Activated CD8-positive, alpha-beta memory T cell treated with anti-CD3 and anti-CD28 coated beads for 1 hour (primary cell): ENCODE measurements at places on chromosomes 5 and 9.

- no peak for DNase-seq
These were observed 1.4 kb upstream of the SUSD1 start for GRCh38 chr9:112176524-112176923.

DNA sequence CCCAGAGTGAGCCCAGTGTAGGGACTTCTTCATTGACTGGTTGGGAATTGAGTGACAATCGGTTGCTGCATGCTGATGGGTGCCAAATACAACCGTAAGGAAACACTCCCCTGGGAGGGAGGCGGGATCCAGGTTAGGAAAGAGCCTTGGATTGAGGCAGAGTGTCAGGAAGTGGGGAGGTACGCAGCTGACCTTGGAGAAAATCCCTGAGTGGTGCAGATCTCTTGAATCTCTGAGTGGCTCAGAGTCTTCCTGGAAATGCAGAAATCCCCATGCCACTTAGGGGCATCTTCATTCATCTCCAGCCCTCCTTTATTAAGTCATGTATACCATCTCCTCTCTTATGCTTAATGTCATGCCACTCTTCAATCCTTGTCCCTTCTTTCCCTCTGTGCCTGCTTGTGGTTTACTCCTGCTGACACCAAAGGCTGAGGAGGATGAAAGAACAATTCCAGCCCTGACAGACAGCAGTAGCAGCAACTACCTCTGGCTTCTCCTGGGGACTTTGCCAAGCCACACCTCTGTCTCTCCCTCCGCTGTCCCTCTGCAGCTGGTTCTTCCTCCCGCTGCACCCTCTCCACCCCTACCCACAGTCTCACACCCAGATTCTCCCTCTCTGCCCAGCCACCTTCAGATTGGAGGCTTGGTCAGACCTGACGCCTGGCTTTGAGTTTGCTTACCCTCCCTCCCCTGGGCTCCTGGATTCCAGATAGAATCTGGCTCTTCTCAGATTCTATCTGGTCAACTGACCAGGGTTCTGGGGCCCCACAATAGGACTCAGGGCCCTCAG lies 14.1 kb upstream of the LCP2 start:
- DNase-seq: no peak

DNA sequence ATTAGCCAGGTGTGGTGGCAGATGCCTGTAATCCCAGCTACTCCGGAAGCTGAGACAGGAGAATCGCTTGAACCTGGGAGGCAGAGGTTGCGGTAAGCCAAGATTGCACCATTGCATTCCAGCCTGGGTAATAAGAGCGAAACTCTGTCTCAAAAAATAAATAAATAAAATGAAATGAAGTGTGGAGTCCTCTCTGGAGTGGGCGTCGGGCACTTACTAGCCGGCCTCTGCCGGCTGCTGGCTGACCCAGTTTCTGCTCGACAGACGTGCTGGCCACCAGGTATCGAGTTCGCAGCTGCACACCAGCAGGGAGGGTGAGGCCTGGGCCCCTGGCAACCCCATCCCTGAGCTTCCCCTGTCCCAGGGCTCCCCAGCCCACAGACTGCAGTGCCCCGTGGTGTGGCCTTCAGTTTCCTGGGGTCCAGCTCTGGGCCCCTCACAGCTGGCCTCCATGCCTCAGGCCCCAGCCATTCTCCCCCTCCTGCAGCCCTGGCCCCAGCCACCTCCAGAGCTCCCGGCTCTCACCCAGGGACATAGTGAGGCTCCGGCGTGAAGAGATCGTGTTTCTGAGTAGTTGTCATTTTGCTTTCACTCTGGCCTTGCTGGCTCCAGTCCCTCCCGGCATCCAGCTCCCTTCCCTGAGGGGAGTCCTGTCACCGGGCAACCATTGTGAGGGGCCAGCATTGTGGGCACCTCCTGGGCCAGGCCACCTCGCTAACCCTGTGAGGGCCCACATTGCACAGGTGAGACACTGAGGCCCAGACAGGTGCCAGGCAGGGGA lies 3.8 kb upstream of the STPG3 start:
- DNase-seq: no peak

GRCh38 chr5:151703227-151703626 lies 16.5 kb upstream of the SPARC start:
- no peak for DNase-seq

DNA sequence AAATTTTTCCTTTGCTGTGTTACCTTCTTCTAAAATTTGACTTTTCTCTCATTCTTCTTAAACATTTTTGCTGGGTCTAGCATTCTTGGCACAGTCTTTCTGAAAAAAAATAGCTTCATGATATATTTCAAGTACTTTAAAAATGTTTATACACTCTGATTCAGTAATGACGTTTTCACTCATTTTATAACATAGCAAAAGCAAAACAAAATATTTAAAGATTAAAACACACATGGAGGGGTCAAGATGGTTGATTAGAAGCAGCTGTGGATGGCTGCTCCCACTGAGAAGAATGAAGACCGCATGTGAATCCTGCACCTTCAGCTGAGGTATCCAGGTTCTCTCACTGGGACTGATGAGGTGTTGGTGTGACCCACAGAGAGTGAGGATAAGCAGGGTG lies 188.2 kb downstream of the SGCD start:
- no peak for DNase-seq

DNA sequence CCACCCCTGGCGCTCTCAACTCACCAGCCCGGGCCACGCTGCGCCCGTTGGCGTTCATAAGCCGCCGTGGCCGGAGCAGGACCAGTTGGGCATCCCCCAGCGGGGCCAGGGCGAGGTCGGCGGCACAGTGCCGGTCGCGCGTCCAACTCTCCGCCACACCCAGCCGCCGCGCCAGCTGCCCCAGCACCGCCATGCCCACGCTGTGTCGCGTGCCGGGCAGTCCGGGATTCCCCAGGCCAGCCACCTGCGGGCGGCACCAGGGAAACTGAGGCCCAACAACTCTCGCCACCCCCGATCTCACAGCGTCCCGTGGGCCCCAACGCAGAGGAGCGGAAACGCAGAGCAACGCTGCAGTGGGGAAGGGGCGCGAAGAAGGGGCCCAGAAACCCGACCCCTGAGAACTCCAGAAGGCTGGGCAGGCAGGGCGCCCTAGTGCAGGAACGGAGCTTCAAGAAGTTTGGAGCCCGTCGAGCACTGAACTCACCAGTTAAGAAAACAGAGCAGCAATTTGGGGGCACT lies 453 bp downstream of the PTRH1 start:
- no peak for DNase-seq

DNA sequence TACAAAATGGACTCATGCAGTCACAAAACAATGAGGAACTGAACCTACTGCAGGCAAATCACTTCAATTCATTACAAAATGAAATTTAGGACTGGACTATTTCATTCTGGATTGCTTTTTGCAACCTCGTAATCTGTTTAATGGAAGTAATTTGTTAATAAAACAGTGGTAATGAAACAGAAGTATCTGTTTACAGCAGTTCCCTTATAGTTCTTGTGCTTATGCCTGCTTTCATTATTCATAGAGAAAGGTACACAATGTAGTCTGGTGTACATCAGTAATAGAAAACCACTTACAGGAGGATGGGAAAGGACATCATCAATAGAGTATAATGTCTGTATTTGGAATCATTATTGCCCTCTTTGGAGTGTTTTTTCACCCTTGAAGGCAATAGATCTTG lies 389.2 kb upstream of the NUDT12 start:
- DNase-seq: no peak

DNA sequence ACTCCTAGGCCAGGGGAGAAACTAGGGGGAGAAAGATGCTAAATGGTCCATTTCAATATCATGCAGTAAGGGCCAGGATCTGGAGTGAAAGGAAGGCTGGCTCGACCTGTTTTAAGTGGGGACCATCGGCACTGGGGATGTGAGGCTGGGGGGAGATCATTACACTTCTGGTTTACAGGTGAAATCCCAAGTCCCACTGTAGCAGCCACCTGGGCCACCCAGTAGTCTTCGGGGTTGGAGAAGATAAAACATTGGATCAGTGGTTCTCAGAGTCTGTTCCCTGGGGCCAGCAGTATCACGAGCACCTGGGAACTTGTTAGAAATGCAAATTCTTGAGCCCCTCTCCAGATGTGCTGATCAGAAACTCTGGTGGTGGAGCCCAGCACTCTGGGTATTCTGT lies 111.3 kb upstream of the ALDH1B1 start:
- no peak for DNase-seq

DNA sequence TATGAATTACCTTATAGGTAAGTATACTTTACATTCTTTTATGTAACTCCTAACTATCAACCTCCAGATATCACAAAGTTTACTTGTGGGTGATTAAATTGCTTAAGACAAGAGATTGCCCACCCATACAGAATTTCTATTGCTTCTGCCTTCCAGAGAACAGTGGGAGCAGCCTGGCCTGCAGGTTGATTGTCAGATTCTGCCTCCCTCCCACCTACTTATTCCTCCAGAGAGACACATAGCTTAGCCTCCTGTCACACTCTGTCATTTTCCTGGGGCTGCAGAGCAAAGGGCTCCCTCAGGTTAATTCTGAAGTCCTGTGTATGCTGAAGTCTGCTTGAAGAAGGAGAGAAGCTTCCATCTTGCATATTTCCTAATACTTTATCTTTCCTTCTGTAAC lies 48.5 kb upstream of the DHFR start:
- DNase-seq: no peak

- DNase-seq: no peak
These were observed 155.0 kb upstream of the IRX2 start for GRCh38 chr5:2906302-2907090.

DNA sequence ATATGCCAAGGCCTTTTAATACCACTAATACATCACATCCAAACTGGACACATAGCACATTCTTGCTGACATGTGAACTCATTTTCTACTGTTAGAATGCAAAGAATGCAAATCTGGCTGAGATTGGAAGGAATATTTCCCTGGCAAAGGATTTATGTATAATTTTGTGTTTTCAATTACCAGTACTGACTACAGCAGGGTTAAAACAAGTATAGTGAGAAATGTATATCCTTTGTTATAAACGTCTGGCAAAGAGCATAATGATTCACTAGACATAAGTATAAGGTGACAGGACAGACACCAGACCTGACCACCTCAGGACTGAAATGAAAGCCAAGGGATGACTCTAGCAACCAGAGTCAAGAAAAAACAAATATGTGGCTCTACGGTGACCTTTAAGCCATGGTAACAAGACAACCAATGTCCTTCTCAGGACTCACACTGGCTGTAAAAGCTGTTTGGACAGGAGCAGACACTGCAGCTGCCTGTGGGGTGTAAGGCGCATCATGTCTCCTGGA lies 95.0 kb downstream of the MRPS27 start:
- no peak for DNase-seq

DNA sequence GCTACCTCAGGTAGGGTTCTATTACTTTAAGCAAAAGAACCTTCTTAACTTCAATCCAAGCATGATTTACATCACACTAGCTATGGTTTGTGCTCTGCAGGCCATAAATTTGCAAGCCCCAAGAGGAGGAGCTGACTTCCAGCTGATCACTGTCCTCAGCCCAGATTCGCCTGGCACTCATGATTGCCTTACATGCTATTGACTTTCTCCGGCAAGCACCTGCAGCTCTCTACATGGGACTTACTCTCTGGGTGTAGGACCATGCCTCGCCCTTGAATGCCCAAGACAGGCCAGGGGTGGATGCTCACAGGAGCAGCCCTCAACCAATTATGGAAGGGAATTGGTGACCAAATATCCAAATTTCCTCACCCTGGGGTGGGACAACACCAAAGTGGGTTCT lies 99.8 kb downstream of the ESM1 start:
- DNase-seq: no peak

- DNase-seq: no peak
These were observed 1.3 kb downstream of the TNFSF15 start for GRCh38 chr9:114804505-114804904.

DNA sequence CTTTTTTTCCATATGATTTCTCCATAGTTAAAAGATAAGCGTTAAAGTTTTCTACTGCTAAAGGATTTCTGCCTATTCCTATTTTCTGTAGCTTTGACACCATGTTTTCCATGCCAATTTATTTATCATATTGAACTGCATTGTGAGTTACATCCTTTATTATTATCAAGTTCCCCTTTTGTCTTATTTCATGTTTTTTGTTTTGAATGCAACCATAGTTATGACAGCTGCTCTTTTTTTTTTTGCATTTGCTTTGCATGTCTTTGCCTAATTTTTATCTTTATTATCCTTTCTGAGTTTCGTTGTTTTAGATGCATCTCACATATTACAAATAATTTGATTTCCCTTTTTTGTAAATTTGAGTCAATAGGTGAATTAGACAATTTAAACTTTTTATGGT lies 161.5 kb downstream of the DEPDC1B start:
- no peak for DNase-seq

DNA sequence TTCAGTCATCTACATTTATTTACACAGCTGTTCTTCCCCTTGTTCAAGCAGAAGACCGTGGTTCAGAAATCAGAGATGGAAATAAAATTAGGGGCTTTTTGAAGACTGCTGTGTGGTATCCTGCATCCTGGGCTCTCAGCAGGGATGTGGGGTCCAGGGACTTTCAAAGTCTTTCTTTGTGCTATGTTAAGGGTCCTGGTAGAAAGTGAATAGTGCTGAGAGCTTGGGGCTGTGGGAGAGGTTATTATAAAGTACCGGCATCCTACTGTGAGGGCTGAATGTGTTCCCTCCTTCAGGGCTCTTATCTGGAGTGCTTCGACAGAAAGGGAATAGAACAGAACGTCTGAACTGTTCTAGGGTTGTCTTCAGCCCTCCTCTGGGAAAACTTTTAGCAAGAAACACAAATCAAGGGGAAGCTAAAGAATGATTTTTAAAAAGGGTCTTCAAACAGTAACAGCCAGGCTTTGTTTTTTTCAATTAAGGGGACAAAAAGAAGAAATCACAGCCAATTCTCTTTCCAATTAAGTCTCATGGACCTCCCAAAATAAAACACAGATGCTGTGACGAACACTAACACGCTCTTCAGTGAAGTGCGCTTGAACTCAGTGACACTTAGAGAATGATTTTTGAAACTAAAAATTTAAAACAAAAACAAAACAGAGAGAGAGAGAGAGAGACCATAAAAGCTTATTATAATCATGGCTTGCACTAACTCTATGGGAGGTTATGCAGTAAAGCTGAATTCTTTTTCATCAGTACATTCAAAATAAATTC lies 15.7 kb upstream of the SLC1A3 start:
- no peak for DNase-seq

- DNase-seq: no peak
These were observed 29.9 kb downstream of the CLINT1 start for GRCh38 chr5:157828944-157829639.

GRCh38 chr5:89723907-89724306 lies 685.6 kb downstream of the CETN3 start:
- DNase-seq: no peak

- no peak for DNase-seq
These were observed 483.7 kb upstream of the PIK3R1 start for GRCh38 chr5:67731886-67732285.

- DNase-seq: no peak
These were observed 7.6 kb upstream of the RIC1 start for GRCh38 chr9:5621327-5621726.

- no peak for DNase-seq
These were observed 53.9 kb downstream of the SEMA6A start for GRCh38 chr5:116520771-116521170.
